Activated naive CD4-positive, alpha-beta T cell treated with anti-CD3 and anti-CD28 coated beads for 36 hours (primary cell): ENCODE measurements at places on chromosomes 11 and 22. TPM values are rescaled to one million over a fixed set of nuclear protein-coding genes. Genes with fewer than 3 reads are reported as not detected.
A peak's percentile ranks its signal among the peaks of the same experiment; 100 is the strongest.

Gene FJX1
- total RNA-seq: 0.77 TPM

Gene SLC6A5
- not detected for total RNA-seq

Gene KIAA1671
- total RNA-seq: 7.3 TPM

Gene BATF2
- total RNA-seq: not detected

Gene GAL
- total RNA-seq: 3.9 TPM

Gene ACTN3
- not detected for total RNA-seq

DNA sequence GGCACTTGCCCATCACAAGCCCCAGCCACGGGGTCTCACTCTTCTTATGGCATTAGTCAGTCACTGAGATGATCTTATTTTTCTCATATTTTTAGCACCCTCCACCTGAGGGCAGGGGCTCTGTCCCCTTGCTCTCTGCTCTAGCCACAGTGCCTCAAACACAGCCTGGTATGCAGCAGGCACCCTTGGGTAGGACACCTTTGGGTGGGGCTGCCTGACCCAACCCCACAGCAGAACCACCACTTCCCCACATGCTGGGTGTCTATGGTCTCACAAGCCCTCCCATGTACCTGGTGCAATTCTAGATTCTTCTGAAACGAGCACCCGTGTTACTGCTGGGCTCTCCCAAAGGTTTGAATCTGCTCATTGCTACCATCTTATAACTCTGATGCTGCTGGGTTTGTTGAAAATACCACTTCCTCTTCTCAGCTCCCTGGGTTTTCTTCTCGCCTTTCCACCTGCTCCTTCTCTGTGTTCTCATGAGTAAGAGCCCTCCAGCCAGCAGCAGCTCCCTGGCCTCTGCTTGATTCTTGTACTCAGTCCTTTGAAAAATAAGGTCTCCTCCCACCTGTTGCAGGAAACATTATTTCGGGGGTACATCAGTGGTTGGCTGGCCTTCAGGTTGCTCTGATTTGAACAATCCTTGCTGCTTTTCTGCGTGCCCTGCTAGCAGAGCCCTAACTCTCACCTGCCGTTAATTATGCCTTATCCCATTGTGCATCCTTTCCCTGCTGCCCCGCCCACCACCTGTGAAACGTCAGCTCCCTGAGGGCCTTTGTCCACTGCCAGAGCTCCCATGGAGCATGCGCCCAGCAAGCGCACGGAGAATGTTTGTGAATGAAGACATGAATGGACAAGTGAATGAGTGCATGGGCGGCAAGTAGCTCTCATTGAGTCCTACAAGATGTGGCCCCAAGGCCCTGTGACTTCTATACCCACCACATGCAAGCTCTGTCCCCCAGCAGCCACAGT lies 1181.6 kb downstream of the TBC1D22A start:
- no peak for DNase-seq

- DNase-seq: no peak
Observed at GRCh38 chr11:130806746-130807145, 109.5 kb downstream of the SNX19 start.

- peak; percentile 54 for DNase-seq
Observed at GRCh38 chr22:30453731-30454510, 17.9 kb downstream of the SEC14L3 start.

- no peak for DNase-seq
Observed at GRCh38 chr22:35393116-35394010, 6.6 kb upstream of the MCM5 start.

GRCh38 chr11:22510010-22510409 lies 115.6 kb downstream of the FANCF start:
- no peak for DNase-seq

DNA sequence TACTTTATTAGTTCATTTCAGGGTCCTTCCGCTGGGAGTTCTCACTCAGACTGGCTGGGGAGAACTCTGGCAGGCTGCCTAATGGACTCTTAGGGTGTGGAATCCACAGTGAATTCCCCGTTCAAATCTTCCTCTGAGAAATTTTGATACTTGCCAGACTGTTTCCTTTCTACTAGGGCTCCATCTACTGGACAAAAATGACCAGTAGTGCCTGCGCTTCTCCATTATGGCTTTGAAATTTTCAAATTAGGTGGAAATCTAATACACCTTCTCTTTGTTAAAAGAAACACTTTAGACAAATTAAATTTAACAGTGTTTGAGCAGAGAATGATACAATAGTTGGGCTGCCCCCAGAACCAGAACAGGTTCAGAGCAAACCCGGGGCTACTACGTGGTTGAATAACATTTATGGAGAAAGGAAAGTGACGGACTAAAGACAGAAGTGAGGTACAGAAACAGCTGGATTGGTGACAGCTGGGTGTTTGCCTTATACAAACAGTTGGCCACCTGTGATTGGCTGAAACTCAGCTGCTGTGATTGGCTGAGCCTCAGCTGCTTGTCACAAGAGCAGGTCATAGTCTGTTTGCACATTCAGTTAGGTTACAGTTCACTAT lies 52.9 kb upstream of the FDX1 start:
- peak; percentile 47 for DNase-seq

DNA sequence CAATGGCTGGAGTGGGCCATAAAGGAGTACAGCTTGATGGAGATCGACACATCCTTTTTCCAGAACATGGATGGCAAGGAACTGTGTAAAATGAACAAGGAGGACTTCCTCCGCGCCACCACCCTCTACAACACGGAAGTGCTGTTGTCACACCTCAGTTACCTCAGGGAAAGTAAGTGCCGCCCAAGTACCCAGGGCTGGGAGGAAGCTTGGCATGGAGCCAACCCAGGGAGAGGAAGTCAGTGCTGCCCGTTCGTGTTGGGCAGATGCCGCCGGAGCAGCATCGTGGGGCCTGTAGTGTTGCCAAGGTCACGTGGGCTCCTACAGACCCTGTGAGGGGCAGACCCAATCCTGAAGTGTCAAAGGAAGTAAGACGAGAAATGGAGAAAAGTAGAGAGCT lies 78.9 kb downstream of the FLI1 start:
- peak; percentile 63 for DNase-seq

DNA sequence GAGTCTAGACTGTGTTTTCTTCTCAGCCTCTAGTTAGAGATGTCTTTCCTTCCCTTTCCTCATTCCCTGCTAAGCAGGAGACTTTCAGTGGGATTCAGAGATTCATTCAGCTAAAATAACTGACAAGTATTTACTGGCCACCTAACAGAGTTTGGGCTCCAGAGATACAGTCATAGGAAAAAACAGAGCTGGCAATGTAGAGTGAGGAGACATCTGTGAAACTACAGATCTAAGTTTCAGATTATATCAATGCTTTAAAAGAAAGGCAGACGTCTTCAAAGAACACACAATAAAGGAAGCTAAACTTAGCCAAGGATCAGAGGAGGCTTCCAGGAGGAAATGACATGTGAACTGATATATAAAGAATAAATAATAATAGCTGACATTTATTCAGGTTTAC lies 355.6 kb upstream of the DDI1 start:
- DNase-seq: no peak

GRCh38 chr11:123338266-123338800 lies 91.7 kb upstream of the GRAMD1B start:
- DNase-seq: peak; percentile 12

- no peak for DNase-seq
Observed at GRCh38 chr11:1753229-1753928, 3.0 kb upstream of the IFITM10 start.

- DNase-seq: no peak
Observed at GRCh38 chr11:130480711-130481140, 32.3 kb downstream of the ADAMTS15 start.

GRCh38 chr22:37178350-37179125 lies 9.5 kb downstream of the C1QTNF6 start:
- no peak for DNase-seq

- DNase-seq: no peak
Observed at GRCh38 chr22:49946612-49947295, 13.8 kb upstream of the PIM3 start.
